ENCODE measurements at places on chromosomes 2 and 18.

GRCh38 chr2:108906403-108907077, 82.5 kb downstream of the EDAR start:
- DNase-seq: no peak

DNA sequence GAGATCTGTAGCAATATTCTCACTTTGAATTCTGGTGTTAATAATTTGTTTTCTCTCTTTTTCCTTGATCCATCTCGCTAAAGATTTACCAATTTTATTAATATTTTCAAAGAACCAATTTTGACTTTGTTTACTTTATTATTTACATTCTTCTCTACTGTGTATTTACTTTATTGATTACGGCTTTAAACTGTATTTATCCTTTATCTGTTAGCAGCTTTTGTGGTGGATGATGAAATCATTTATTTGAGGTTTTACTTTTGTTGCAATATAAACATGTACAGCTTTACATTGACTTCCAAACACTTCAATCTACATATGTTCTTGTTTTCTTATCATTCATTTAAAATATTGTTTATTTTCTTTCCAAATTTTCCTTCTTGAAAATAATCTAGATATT, 719.9 kb downstream of the ADCYAP1 start:
- DNase-seq: no peak

DNA sequence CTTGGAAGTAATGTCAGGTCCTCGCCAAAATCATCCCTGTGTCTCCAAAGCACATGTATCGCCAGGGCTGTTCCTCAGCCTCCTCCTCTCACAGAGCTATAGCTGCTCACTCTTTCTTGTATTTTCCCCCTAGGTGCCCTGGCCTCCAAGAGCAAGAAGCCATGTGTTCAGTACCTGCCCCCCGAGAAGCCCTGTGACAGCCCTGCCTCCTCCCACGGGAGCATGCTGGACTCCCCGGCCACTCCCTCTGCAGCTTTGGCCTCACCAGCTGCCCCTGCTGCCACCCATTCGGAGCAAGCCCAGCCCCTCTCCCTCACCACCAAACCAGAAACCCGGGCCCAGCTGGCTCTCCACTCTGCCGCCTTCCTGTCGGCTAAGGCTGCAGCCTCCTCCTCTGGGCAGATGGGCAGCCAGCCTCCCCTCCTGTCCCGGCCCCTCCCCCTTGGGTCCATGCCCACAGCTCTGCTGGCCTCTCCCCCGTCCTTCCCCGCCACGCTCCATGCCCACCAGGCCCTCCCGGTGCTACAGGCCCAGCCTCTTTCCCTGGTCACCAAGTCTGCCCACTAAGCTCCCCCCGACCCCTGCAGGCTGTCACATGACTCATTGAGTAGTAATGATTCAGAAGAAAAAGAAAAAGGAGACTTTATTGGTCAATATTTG, 18.8 kb downstream of the TGOLN2 start:
- peak; percentile 1 for DNase-seq

DNA sequence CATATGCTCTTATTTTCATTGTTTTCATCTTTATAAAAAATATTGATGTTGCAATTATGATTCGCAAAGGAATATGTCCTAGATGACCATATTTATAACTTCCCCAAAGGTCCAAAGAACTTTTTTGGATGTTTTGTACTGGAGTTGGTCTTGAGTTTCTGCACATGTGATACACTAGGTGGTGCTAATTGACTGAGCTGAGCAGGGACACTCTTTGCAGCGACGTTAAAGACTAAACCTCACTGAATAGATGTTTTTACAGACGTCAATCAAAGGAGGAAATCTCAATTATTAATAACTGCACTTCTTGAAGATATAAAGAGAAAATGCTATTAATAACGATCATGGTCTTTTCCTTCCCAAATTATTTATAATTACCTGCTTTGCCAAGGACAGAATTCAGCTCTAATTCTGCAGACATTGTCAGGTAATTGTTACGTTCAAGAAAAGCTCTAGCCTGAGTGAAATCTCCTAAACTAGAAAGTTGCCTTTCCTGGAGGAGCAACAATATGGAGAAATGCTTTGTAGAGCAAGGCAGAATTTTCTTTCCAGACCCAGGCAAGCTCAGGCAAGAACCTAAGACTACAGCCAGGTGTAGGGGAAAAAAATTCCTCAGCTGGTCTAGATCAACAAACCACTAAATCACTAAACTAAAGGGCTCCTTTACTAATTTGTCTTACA, 119.3 kb upstream of the RBBP8 start:
- DNase-seq: peak; percentile 32

DNA sequence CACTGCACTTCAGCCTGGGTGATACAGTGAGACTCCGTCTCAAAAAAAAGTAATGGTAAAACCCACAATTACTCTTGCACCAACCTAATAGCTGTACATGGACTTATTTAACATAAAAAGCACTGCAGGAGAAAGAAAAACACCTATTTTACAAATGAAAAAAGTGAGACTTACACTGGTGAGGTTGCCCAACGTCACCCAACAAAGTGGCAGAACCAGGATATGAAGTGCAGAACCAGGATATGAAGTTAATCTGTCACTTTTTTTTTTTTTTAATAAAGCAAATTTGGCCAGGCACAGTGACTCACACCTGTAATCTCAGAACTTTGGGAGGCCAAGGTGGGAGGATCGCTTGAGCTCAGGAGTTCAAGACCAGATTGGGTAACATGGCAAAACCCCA, 13.5 kb upstream of the STK17B start:
- no peak for DNase-seq

DNA sequence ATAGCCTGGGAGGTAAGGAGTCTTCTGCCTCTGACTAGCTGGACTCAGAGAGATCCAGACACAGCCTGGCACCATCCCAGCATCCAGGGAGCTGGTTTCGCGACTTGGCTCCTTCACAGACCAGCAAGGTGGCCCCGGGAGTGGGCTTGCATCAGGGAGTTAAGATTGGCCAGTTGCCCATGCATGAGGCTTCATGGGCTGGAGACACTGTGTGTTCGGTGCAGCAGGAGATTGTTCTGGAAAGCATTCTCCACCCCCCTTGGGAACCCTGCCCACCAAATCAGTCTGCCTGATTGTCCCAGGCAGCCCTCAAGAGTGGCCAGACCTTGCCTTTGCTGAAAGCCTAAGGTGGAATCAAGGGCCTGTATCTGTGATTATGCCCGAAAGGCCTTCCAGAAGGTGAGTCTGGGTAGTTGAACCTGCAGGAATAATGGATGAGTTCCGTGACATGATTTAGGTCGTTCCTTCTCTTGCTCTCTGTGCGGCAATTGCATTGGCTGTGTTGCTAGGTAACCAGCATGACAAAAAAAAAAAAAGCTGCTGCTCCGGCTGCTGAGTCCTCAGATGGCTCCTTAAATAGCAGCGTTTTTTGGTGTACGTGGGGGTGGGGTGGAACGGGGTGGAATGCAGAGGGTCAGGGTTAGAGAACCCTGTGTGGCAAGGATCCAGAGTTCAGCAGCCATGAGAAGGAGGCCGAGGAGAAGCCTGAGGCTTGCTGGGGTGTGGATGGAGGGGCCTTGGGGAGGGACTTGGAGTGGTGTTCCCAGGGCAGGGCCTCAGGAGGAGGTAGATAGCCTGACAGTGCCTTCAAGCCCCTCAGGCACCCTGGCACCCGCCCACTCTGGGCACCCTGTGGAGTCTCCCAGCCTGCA, 93.0 kb upstream of the MCFD2 start:
- no peak for DNase-seq

DNA sequence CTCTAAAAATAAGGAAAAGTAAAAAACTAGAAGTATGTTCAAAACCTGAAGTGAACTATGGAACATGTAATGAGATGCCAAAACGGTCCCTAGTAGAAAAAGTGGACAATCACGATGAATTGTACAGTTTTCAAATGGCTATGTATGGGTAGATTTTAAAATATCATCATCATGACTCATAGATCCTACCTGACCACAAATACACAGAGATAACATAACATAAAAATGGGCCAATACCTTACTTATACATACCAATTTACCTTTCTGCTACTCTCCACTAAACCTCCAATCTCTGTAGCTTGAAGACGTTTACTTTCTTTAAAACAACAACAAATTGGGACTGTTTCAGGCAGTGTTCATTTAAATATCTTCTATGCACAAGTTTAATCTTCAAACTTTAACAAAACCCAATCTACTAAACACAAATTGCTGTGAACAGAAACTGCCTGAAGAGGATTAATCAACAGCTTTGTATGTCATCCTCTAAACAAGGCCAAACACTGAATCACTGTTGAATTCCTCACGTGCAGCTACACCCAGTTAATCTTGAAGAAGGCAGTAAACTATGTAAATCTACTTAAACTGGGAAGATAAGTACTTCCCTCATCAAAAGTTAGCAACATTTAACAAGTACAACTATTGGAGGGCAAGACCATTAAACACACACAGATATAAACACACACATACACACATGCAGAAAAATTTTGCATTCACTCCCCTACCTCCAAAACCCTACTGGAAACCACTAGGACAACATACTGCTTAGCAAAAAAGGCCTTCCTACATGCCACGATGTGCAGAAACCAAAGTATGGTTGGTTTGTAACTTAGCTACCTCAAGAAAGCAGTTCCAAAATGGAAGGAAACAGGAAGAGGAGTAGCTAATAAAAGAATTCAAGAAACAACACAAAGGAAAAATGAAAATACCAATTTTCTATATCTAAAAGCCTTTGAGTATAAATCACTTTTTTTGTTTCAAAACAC, 90.3 kb downstream of the RBMS1 start:
- no peak for DNase-seq

DNA sequence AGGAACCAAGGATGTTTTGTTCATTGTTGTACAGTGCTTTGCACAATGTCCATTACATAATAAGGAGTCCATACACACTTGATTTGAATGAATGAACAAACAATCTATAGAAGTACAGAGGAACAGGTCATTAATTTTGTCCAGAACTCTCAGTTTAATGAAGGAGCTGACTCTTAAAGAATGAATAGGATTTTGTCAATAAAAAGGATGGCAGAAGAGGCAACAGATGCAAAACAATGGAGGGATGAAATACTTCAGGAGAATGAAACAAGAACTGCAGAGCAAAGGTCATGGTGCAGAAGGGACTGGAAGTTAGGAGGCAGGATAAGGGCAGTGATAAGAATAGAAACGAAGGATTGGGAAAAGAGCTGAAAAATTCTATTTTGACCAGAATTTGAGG, 28.7 kb upstream of the COL5A2 start:
- no peak for DNase-seq

GRCh38 chr18:4256766-4257417, 198.2 kb downstream of the DLGAP1 start:
- no peak for DNase-seq

GRCh38 chr2:36487947-36488346, 110.0 kb downstream of the FEZ2 start:
- DNase-seq: no peak

GRCh38 chr18:59022167-59022945, 117.3 kb upstream of the SEC11C start:
- no peak for DNase-seq

DNA sequence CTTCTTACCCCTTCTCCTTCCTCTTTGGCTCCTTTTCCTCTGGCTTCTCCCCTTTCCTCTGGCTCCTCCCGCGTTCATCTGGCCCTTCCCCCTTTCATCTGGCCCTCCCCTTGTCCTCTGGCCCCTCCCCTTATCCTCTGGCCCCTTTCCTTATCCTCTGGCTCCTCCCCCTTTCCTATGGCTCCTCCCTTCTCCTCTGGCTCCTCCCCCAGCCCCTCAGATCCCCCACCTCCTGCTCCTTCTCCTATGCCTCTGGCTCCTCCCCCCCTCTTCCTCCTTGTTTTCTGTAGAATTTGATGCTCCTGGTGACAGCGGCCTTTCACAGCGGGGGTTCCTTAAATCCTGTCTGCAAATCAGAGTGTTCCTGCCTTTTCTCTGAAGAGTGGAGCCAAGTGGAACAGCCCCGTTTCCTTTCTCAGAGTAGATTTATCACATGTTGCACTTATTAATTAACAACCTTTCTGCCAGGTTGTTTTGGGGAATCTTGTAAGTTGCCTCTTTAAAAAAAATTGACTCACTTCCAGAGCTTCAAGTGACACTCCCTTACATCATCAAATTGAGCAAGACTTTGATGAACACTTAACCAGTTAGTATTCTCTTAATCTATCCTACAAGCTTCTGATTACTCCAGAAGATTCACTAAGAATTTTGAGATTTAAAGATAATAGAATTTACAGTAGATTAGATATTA, 27.9 kb downstream of the FABP1 start:
- DNase-seq: no peak

- DNase-seq: peak; percentile 55
These were observed 17.4 kb upstream of the MRPL33 start for GRCh38 chr2:27754138-27754588.

GRCh38 chr2:241568726-241569125, 10.2 kb downstream of the BOK start:
- DNase-seq: no peak

GRCh38 chr2:155866477-155866876, 466.0 kb downstream of the NR4A2 start:
- no peak for DNase-seq

DNA sequence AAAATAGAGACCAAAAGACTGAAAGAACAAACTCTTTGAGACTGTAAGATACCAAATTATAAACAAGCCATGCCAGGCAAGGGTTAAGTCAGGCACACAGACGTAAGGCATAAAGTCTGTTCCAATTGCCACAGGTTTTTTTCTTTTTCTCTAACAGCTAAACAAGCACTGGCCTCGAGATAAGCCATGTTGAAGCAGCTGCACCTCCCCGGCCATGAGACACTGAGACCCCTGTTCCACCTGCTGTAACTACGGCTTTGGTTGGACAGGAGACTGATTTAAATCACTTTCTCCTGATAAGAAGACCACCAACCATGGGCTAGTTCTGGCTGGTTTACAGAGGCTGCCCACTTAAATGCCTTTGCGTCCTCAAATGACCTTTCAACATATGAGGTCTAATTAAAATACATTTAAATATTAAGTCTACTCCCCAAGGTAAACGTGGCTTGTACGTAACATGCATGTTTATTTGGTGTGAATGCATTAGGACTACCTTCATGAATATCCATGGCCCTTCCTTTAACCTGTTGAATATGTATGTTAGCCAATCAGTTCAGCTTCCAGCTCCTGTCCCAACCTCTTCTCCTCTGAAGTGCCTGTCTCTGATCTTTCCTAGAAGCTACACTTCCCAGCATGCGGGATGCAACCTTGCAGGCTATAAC, 117.2 kb downstream of the CMPK2 start:
- no peak for DNase-seq

DNA sequence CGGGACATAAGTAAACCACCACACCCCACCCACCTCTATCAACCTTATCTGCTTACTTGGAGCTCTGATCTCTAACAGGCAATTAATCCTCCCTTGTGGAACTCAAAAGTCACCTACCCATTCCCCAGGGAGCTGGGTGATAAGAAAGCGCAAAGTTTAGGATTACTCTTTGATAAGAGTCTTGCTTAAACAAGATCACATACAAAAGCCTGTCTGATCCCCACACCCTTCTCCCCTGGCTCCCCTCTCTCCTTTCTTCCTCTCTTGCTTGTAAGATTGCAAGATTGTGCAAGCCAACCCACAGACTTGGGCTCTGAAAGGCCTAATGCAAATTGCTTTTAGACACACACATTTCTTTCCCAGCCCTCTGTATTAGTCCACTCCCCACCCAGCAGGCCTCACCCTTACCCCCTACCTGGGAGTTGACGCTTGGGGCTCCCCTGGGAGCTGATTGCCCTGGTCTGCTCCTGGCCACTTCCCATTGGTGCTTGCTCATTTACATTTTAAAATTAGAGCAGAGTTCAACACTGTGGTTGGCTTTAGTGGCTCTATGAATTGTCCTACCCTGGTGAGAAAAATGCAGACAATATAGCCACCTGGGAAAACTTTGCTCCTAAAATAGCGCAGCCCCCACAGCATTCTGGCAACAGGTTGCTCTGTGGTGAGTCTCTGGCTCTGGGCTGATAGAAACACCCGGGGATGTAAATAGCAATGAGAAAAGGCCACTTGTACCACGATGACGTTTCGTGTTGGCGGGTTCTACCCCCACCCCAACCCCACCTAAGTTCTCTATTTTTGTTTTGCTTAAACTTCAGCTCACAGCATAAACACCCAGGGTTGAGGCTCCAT, 92.8 kb upstream of the MSH2 start:
- no peak for DNase-seq

Data from amniotic stem cell (primary cell).